ENCODE measurements at places on chromosomes 5 and 9.

DNA sequence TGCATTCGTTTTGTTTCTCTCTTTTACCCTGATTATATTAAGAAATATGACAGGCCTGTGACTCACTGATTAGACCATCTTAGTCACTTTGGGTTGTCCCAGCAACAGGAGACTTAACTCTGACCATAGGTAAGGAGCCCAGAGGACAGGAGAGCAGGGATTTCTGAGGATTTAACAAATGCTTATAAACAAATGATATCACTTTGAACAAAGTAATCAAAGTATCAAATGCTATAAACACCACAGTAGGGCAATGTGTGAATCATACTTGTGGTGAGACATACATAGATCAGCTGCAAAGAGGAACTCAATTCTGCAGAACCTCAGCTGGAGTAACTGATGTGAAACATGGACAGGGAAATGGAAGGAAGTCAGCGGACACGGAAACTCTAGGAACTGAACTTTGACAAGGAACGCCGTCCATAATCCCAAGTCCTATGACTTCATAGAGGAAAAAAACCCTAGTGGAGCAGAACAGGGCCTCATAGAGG is 190.6 kb upstream of the MSX2 start:
- DNase-seq, result no peak

DNA sequence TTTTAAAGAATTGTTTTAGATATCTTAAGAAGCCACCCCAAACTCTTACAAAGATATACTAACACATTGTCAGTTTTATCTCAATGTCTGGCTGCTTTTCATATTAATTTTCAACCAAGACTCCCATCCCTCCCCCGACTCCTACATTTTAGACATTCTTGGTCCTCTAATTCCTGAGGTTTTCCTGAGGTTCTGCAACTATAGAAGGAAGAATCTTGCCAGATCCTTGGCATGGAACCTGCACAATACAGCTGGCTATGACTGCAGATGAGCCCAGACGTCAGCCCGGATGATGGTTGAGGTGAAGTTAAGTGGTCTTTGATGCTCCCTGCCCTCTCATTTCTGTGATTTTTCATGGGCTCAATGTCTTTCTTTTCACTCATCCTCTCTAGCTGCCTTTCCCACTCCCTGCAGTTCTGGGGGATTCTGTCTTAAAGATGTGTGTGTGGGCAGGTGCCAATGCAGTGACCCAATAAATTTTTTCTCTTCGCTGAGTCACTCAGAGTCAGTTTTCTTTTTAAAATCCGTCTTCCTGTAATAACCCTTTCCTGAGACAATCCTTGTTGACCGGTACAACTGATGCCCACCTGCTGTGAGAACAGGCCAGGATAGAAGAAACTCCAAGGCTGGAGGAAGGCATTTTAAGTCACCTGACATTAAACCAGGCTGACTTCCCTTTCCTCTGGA is 237.8 kb upstream of the GAS1 start:
- no peak for DNase-seq

GRCh38 chr5:115196161-115196560 is 26.5 kb upstream of the TRIM36 start:
- no peak for DNase-seq

GRCh38 chr5:100275631-100276030 is 259.5 kb upstream of the FAM174A start:
- no peak for DNase-seq

DNA sequence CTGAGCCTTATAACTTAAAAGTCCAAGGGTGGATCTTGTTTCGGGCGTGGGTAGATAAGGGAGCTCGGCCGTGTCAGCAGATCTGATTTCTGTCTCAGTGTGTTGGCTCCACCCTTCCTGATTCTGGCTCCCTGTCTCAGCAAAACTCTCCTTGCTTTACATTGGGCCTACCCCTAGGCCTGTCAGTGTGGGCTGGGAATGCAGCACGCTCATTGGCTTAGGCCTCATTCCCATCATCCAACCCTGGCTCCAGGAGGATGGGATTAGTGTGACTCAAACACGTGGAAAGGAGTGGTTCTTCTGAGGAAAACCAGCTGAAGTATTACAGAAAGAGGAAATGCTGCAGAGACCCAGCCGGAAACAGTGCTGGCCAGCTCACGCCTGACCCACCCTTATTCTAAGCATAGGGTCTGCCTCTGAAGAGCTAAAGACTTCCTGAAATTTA is 59.9 kb downstream of the ZFAND5 start:
- peak; percentile 80 for DNase-seq

DNA sequence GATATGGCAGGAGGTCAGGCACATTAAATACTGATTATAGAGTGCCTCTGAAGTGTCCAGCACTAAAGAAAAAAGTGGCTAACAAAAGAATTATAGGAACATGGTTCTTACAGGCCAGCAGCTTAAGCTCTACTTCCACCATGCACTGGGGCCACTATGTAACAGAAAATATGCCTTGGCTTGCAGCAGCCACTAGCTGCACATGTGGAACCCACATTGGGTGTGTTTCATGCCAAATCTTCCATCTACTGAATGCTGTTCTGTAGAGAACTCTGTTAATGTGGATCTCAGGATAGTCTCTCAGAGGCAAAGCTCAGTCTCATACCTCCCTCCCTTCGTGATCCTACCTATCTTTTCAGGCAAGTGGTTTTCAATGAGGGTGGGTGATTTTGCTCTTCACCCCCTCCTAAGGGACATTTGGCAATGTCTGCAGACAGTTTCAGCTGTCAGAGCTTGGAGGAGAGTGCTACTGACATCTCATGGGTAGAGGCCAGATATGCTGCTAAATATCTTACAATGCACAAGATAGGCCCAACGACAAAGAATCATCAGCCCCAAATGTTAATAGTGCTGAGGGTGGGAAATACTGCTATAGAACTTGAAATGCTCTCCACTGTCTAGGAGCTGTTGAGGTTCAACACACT is 218.9 kb downstream of the TARS1 start:
- no peak for DNase-seq

GRCh38 chr9:135049460-135049859 is 38.0 kb upstream of the OLFM1 start:
- DNase-seq, result no peak

DNA sequence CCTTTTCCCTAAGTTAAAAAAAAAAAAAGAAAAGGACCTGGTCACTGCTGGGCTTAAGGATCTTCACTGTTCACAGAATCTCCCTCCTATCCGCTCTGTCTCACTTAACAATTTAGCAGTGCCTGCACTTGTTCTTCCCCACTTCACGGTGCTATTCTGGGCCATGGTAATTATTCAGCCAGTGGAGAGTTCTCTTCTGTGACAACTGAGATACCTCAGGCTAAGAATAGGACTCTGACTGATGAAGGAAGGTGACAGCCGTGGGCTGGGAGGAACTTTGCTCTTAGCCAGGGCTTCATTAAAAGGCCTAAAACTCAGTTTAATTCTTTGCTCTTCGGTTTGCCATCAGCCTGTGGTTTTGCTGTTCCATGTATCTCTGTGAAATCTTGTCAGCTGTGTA is 51.9 kb upstream of the ENTREP1 start:
- DNase-seq, result no peak

DNA sequence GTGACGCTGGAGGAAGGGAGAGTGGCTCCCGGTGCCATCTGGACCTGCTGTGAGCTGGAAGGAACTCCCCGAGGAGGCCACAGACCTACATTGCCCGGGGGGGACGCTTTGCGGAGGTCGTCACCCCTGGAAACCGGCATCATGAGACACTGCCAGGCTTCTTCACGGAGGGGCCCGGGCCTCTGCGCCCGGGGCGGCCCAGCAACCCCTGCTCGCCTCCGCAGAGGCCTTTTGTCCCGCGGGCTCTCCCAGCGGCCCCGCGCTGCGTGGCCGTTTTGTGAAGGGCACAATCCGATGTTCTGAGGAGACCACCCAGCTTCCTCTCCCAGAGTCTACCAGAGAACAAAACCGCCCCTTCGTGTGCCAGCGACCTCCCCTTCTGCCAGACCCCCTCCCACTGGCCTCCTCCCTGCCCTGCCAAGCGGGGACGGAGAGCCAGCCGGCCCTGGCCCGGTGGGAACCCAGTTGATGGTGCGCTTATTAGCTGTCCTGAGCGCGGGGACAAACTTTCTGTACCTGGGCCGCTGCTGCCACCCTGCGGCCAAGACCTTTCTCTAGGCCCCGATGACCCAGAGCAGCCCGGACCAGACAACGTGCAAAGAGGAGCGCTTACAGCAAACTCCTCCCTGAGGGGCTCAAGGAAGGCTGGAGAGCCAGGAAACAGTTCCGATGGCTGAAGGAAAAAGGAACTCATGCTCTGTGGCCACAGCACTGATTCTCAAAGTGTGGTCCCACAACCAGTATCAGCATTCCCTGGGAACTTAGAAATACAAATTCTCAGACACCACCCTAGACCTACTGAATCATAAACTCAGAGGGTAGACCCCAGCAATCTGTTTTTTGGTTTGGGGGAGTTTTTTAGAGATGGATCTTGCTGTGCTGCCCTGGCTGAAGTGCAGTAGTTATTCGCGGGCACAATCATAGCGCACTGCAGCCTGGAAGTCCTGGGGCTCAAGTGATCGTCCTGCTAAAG is 86.7 kb downstream of the SLC1A3 start:
- DNase-seq, result peak; percentile 67

DNA sequence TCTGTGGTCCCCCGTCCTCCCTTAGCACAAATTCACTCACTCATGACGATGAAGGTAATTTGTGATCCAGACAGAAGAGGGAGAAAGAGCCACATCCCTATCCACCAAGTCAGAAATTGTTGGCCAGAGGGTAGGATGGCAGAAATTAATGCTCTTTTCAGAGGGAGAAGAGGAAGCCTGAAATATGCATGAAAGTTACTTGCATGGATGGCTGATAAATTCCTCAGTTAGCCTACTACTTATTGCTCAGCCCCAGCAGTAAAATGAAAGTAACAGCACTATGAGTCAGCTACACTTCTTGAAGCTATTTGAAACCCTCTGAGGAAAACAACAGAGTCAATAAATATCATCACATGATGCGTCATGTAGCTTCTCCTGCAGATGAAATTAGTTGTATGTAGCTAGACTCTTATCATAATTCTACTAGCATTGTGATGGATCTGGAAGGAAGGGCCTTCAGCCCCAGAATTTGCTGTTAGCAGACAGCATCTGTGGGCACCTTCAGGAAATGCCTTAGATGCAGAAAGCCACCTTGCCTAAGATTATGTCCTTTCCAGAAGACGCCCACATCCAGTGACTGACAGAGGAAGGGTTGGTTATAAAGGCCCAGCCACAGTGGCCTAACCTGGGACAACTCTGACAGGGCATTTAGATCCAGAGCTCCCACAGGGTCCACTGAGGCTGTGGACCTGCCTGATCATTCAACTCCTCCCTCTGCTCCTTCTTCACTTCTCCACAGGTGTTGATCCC is 81.2 kb upstream of the CCDC112 start:
- DNase-seq, result no peak

DNA sequence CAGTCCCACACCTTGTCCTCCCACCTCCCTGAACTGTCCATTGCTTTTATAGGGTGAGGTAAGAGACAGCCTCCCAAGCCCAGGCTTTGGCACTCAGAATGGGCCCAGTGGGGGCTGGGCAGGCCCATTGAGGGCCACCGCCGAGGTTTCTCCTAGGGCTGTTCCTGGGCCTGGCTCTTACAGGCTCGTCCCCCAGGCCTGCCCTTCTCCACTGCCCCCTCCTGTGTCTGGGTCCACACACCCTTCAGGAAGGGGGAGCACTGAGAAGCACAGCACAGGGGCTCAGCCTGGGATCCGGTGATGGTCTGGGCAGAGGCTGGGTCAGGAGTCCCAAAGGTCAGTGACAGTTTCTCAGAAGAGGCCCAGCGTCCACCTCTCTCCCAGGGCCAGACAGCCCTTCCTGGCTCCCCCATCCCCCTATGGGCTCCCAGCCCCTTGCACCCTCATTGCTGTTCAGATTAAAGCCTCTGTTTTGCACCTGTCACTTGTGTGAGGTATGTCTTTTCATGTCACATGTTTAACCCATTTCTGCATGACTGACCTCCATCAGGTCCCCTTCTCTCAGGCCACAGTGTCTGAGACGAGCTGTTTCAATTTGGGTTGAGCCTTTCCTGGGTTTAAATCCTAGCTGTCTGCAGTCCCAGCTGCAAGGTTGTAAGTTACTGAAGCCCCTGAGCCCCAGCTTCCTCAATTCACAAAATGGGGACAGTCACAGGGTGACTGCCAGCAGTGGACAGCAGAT is 29.4 kb downstream of the IER5L start:
- no peak for DNase-seq

DNA sequence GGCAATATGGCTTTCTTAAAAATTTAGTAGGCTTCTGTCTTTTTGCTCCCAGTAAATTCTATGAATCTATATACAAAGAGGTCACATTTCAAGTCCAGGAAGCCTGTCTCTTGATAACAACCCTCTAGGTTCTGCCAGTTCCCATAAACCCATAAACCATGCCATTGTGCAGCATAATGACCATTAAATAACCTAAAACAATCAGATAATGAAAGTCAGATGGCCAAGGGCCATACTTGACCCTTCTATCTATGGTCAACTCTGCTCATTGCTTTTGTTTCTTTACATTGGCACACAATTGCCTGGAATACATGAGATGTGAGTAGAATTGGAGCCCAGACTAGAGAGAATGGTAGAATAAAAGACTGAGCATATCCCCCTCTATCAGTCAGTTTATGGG is 305.4 kb upstream of the KIF2A start:
- DNase-seq, result no peak

DNA sequence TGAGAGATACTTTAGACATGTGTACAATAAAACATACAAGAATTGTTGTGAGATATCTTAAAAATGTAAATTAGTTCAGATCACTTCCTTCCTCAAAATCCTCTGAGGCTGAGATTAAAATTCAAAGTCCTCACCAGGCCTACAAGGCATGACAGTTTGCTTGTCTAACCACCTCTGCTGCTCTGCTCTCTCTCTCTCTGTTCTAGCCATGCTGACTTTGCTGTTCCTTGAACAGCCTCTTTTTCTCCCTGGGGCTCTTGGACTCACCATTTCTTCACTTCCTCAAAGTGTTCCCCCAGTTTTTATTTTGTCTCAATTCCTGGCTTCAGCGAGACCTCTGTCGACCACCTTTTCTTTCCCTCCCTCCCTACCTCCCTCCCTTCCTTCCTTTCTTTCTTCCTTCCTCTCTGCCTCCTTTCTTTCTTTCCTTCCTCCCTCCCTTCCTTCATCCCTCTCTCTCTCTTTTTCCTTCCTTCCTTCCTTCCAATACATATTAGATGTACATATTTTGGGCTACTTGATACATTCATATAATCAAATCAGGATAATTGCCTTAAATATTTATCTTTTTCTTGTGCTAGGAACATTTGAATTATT is 27.0 kb downstream of the CATSPER3 start:
- DNase-seq, result no peak

DNA sequence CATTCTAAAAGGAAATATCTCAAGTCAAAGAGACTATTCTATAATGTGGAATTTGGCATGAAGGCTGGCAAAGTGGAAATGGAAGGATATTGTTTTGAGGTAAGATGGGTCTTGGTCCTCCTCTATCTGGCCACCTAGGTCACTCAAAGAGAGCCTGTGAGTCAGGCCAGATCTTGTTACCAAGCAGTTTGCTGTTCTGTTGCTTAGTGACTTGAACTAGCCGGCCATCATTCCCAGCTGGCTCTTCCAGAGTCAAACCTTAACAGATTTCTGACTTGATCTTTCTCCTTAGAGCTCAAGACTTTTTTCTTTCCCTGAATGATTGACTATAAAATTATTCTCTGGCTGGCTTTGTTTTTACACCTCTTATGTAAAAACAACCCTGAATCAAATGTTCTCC is 136.1 kb downstream of the PDE4D start:
- DNase-seq, result no peak

- no peak for DNase-seq
These were observed 103.9 kb downstream of the TRIO start for GRCh38 chr5:14247054-14247386.

All from tibial nerve (tissue), 4 donors.